ENCODE measurements at places on chromosomes 12 and 14.

DNA sequence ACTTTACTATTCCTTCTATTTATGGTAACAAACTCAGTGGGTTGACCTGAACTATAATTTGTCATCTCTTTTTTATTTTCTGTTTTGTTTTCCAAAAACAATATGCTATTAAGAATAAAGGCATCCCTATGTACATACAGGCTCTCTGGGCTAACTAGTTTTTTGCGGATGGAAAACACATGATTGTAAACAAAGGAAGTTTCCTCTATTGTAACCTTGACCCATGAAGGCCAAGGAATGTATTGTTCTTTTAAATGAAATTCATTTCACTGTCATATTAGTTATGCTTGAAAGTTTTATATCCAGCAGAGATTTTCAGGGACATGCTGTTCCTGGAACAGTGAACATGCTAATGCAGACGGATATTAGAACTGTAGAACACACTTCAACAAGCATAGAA, 705.0 kb upstream of the SEL1L start:
- DNase-seq = no peak

DNA sequence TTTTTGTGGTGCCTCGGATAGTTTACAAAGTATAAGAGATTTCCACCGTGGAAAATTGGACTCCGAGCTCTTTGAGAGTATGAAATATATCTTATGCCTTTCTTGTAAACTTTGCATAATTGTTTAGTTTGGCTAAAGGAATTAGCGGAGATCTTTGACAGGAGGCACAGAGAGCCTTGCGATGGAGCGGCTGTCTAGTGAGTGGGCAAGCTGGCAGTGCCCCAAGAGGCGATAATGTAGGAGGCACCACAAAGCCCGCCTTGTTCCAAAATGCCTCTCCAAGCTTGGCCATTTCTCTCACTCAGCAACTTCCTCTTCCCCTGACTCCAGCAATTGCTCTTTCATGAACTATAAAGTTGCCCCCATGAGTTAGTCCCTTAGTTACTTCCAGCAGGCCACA, 270.1 kb upstream of the PRICKLE1 start:
- DNase-seq = no peak

GRCh38 chr14:55579724-55580469, at the start of gene KTN1:
Gene KTN1, plus strand, starts transcription at chr14:55580207. Its CDS starts 31,842 bp downstream, at chr14:55612049.
- no peak for DNase-seq

- DNase-seq = no peak
Measured at GRCh38 chr14:68814539-68815297, 21.9 kb upstream of the ZFP36L1 start.

GRCh38 chr12:110365489-110366320, 37.8 kb downstream of the ANAPC7 start:
- DNase-seq = no peak

DNA sequence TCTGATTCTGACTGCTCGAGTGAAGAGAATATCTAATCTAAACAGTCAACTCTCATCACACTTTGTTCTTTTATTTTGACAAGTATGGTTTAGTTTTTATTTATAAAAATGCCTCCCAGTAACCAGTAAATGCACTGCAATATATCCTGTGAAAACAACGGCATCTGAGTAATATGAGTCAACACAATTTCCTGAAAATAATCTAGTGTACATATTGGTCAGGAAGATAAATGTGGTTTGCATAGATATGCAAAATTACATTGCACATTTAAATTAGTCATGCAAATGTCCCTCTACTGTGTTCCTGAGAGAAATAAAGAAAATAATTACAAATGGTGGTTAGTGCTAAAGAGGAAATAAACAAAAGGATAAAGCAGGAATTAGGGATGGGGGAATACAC, 1190.7 kb upstream of the SEL1L start:
- DNase-seq = no peak

GRCh38 chr12:64390275-64390851, at the start of gene C12orf56:
Gene C12orf56, minus strand, starts transcription at chr12:64390758. Its CDS starts 193 bp downstream, at chr12:64390565.
- no peak for DNase-seq

- DNase-seq = no peak
Measured at GRCh38 chr12:99800605-99801004, 153.1 kb downstream of the GARIN6 start.

DNA sequence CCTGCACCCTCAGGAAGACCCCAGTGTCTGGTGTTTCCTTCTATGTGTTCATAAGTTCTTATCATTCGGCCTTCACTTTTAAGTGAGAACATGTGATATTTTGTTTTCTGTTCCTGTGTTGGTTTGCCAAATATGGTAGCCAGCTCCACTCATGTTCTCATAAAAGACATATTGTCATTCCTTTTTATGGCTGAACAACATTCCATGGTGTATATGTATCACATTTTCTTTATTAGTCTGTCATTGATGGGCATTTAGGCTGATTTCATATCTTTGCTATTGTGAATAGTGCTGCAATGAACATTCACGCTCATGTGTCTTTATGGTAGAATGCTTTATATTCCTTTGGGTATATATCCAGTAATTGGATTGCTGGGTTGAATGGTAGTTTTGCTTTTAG, 645.1 kb downstream of the SLC16A7 start:
- DNase-seq = no peak

DNA sequence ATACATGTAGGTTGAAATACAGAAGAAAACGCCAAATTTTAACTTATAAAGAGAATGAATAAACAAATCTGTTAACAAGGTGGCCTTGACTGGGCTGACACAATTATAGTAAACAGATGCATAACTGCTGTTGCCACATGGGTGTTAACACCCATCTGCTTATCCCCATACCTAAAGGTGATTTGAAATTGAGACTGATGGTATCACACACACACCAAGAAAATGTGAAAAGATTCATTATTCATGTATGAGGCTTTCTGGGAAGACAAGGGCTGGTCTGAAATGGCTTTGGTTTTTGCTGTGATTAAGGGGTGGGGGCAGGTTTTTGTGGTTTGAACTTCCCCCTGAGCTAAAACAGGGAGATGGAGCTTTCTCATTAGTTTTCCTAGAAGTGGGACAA, 156.6 kb downstream of the SYT10 start:
- no peak for DNase-seq

- DNase-seq = no peak
Measured at GRCh38 chr12:96194971-96195844, 1.0 kb downstream of the ELK3 start.

- DNase-seq = no peak
Measured at GRCh38 chr12:96400631-96401075, 414 bp upstream of the CDK17 start.

DNA sequence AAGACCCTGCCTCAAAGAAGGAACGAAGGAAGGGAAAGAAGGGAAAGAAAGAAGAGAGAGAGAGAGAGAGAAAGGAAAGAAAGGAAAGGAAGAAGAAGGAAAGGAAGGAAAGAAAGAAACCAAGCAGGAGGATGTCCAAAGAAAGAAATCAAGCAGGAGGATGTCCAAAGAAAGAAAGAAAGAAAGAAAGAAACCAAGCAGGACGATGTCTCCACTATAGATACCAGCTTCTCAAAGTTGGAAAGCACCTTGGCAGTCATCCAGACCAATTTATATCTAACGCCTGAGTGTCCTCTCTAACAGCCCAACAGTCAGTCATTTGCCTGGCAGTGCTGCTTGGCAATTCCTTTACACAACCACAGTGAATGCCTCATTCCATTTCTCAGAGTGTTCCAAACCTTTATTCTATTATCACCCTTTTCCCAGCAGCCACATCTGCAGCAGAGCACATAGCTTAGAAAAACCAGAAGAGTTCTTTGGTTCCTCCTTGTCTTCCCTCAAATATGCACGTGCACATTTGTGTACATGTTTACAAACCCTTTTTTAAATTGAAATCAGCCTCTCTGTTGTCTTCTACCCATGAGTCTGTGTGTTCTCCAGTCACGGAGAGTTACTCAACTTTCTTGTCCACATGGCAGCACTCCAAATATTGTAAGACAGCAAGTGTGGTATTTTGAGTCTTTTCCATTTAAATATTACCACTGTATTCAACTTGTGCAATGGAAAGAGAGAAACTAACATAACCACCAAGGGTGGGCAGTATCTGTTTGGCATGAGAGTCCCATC, 138.4 kb downstream of the STXBP6 start:
- no peak for DNase-seq

DNA sequence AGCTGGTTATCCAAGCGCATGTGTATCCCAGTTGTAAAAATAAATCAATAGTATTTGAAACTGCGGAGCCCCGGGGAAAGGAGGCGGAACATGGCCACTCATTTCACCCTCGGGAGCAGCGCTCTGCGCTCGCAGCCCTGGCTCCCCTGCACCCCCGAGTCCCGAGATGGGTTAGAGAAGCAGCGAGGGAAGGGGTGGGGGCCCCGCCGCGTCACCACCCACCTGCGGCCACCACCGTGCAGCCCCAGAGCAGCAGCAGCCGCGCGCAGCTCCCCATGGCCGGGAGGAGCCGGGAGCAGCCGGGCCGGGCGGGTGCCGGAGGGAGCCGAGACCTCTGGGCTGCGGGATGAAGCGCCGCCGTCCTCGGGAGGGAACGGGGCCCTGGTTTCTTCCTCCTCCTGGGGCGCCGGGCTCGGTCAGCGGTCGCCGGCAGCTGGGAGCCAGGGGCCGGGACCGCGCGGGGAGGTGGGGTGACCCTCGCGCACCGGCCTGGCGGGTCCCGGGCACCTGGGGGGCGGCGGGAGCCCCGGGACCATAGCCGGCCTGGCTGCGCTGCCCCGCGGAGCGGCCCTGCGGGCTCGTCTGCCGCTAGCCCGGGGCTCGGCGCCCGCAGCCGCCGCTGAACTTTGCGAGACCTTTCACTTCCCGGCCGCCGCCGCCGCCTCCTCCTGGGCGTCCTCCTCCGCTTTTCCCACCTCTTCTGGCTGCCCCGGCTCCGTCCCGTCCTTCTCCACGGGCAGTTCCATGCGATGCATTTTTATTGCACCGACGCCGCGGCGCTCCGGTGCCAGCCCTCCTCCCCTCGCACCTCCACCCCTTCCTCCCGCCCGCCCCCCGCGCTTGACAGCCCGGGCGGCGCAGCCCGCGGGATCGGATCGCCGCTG, at the start of gene NTN4:
TSS of gene NTN4 (minus strand) at position 732 of the 884 bp plus-strand sequence. CDS start at position 277, 455 bp downstream.
- no peak for DNase-seq

DNA sequence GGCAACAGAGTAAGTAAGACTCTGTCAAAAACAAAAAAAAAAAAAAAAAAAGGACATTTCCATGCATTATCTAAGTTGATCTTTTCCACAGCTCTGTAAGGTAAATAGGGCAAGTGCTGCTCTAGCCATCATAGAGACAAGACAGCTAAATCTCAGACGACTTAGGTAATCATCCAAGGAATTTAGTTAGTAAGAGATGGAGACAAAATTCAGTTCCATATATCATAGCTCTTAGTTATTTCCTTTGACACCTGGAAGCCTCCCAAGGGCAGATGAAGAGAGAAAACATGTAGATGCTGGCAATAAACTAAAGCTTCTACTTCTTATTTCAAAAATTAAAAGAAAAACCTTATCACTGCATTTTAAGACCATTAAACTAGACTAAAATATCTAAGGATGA, 48.7 kb downstream of the ST8SIA1 start:
- DNase-seq = no peak

- peak; percentile 28 for DNase-seq
Measured at GRCh38 chr12:9634177-9634803, 26.6 kb upstream of the KLRB1 start.

DNA sequence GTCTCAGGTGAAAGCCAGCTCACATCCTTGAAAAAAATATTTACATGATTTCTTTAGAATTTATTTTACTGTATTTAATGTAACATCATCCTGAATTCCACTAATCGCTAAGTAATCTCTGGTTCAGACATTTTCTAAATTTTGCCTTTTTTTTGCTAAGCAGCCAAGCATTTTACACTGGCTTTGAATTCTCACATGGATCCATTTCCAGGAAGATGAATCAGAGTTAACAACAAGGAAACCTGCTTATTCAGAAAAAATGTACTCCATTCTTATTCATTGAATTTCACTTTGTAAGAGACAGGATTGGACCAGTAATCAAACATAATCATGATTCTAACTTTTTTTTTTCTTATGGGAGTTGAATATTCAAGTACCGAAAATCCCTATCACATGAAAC, 1785.1 kb upstream of the FLRT2 start:
- no peak for DNase-seq

- DNase-seq = no peak
Measured at GRCh38 chr14:100894416-100894815, 9.1 kb downstream of the RTL1 start.

- no peak for DNase-seq
Measured at GRCh38 chr12:26741584-26742227, 91.3 kb downstream of the ITPR2 start.

DNA sequence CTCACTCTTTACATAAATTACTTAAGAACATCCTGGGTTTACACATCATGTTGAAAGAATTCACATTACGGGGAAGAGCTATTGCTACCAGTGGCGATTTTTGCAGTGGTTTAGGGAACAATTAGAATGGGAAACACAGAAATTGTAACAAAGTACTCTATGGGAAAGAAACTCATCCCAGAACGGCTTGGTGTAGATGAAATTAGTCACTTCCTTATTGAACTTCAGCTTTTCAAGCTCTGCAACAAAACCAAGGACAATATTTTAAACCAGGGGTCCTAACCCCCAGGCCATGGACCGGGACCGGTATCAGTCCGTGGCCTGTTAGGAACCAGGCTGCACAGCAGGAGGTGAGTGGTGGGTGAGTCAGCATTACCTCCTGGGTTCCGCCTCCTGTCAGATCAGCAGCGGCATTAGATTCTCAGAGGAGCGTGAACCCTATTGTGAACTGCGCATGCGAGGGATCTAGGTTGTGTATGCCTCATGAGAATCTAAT, 32.3 kb upstream of the FICD start:
- no peak for DNase-seq

DNA sequence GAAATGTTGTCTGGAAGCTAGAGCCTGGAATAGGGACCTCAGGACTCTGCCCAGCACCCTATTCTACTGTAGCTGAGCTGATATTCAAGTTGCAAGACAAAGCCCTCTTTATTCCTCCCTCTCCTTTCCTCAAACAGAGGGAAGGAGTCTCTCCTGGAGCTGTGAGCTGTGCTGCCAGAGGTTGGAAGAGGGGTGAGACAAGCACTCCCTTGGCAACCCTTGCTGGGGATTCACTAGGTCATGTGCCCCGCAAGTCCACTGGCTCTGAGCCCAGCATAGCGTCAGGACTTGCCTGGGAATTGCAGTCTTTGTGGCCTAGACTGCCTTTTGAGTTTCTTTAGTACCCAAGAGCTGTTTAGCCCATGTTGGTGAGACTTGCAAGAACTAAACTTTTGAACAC, 11.4 kb upstream of the ASCL1 start:
- DNase-seq = no peak

DNA sequence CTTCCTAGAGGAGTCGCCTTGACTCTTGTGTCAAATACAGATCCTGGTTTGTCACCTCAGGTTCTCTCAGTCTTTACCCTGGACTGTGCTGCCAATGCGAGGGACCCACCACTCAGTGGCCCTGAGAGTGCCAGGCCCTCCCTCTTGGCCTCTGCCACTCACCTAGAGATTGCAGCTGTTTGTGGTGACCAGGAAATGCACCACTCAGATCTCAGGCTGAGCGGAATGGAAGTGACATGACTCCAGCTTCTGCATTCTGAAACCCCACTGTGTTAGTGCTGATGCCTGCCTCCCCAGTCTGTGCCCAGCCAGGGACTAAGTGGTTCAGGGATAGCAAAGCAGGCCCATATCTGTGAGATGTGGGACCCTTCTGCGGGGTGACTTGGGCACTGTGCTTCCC, 27.8 kb upstream of the NEDD1 start:
- no peak for DNase-seq

GRCh38 chr12:121927813-121928212, 9.4 kb downstream of the CFAP251 start:
- DNase-seq = no peak

GRCh38 chr14:64423987-64424386, 35.8 kb downstream of the MTHFD1 start:
- no peak for DNase-seq

Measured in LNCaP clone FGC (cell line).